ENCODE measurements at places on chromosomes 7 and 10.
A peak's percentile ranks its signal among the peaks of the same experiment; 100 is the strongest.

DNA sequence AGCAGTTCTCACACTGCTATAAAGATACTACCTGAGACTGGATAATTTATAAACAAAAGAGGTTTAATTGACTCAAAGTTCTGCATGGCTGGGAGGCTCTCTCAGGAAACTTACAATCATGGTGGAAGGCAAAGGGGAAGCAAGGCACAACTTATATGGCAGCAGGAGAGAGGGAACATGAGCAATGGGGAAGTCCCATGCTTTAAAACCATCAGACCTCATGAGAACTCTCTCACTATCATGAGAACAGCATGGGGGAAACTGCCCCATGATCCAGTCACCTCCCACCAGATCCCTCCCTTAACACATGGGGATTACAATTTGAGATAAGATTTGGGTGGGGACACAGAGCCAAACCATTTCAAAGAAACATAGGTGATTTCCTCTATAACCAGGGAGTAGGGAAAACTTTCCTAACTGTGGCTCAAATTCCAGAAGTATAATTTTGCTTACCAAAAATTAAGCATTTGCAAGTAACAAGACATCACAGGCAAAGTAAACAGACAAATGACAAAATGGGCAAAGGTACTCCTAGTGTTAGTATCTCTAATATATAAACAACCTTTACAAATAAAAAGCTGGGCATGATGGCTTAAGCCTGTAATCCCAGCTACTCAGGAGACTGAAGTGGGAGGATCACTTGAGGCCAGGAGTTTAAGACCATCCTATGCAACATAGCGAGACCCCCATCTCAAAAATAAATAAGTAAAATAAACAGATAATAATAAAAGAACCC lies 88.0 kb downstream of the KBTBD2 start:
- DNase-seq = no peak

- DNase-seq = peak; percentile 74
Observed at GRCh38 chr10:100986952-100987684, at the start of the genes MRPL43 and TWNK. MRPL43 (minus strand) TSS chr10:100987497; CDS start chr10:100987443, 54 bp downstream. TWNK (plus strand) TSS chr10:100987543; CDS start chr10:100988211, 668 bp downstream.

GRCh38 chr7:124655990-124656389 lies 109.6 kb downstream of the GPR37 start:
- DNase-seq = no peak

DNA sequence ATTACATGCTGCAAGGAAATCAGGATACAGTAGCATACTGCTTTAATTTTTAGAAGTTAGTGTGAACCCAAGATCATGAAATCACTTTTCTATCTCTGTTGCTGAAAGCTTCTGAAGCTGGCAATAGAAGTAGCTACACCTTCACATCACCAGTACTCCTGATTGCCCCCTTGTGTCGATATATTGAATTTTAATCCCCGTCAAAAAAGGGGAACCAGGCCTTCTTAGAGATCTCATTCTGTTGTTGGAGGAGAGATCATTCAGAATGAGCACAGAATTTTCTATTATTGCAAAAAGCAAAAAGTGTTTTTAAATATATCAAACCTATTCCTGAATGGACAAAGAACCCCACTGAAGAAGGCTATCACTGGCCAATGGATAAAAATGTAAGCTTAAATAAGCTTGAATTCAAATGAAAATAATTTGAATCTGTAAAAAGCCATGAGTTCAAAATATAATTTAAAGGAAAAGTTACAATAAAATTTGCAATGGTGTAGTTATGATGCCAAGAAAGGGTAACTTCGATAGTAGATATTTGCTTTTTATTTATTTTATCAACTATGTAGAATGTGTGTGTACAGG lies 39.7 kb upstream of the TEX47 start:
- DNase-seq = no peak

- no peak for DNase-seq
Observed at GRCh38 chr7:137909042-137909441, 62.3 kb upstream of the DGKI start.

DNA sequence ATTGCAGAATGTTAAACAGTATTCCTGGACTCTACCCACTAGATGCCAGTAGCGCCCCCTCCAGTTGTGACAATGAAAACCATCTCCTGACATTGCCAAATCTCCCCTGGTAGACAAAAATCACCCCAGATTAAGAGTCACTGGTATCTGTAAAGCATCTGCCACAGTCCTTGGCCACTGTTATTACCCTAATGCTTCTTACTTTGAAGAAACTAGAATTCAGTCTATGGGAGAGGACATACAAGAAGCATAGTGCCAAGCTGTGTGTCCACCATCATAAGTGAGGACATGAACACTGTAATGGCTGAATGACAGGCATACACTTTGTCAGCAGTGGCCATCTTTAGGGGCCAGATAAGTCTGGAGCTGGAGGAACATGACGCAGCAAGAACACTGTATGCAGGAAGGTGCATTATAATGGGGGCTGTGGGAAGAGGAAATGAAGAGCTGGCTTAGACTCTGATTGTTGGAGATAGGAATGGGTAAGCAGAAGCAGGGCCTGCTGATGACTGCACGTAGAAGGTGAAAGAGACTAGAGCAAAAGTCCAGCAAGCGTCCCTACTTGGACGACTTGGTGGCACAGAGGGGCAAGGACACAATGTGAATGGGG lies 32.5 kb downstream of the CBX3 start:
- DNase-seq = no peak

DNA sequence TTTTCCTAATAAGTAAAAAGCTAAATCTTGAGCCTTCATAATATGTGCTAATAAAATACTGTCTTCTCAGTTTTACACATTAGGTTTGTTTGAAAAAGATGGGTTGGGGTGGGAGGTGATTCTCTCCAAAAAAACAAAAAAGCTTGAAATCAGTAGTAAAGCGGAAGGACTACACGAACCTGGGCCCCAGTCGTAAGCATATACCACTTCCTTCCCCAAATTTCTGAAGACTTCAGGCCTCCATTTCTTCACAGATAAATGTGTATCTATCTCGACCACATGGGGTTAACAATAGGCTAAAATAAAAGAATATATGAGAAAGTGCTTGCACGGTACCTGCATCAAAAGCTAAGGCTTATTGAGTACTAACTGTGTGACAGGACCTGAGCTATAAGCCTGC lies 51.6 kb upstream of the PAX2 start:
- no peak for DNase-seq

DNA sequence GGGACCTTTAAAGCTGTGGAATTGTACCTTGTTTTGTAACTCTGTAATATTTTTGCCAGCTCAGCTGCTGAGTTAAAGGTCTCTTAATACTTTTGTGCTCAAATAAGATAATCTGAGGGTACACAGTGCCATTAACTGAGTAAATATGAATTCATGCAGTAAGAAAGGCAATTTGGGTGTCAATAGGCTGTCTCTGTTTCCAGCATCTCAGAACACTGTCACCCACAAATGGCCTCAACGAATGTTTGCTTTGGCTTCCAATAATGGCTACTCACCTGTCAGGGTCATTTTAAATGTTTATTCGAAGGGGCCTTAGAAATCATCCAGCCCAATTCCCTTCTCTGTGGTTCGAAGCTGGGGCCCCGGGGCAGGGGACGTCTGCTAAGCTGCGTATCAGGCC lies 225.4 kb downstream of the ZMYND11 start:
- DNase-seq = no peak

DNA sequence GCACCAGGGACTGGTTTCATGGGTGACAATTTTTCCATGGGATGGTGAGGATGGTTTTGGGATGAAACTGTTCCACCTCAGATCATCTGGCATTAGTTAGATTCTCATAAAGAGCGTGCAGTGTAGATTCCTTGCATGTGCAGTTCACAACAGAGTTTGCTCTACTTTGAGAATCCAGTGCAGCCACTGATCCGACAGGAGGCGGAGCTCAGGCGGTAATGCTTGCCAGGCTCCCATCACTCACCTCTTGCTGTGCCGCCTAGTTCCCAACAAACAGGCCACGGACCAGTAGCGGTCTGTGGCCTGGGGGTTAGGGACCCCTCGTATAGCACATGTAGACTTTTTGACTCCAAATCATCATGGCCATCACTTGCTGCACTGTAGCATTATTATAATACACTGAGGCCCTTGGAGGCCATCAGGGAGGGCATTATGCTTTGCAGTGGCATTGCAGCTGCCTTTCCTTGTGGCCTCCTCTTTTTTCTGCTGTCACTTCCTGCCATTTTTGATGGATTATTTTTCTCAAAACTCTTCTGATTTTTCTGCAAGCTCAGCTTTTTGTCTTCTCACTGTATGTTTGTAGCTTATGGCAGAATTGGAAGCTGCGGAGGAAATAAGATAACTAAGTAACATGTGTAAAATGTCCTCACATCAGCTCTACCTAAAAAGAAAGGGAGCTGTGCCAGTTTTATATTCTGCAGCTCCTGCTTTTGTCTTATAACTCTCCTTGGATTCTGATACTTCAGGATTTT lies 18.5 kb downstream of the CSGALNACT2 start:
- no peak for DNase-seq

DNA sequence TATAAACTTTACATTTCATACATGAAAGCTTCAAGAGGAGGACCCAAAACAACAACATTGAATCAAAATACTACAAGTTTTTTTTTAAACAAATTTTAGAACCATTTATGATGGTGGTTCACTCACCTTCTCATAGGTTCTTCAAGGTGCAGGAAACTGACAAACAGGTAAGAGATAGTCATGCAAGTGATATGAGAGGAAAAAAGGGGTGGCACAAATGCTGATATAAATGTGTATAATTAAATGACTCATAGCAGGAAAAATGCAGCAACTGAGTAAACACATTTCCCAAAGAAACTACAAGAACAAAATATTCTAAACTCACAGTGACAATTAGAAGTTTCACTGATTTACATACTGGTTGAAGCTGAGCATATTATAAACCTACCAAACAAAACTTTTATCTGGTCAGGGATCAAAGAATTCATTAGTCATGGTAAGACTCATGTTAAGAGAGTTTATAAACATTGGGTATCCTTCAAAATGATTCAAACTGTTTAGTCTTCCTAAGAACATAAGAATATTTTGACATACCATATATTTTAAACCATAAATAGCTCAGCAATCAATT lies 14.1 kb downstream of the ZWINT start:
- DNase-seq = no peak

DNA sequence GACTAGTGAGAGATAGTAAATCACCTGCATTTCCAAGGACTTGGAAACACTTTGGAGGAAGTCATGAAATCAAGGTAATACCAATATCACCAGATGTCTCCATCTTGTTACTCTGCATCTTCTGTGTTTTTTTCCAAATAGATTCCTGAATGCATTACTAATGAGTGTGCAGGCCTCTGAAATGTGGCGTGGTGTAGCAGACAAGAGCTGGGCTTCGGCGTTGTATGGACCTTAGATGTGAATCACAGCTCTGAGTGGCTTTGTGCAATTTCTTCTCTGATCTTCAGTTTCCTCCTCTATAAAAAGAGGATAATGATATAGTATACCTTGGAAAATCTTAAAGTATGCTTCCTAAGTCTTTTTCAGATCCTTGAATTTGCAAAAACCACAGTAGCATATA lies 9.6 kb upstream of the MYPN start:
- DNase-seq = no peak

GRCh38 chr10:92681306-92681834 lies 8.4 kb upstream of the HHEX start:
- DNase-seq = no peak

GRCh38 chr7:28125431-28126409 lies 54.9 kb downstream of the JAZF1 start:
- no peak for DNase-seq

- no peak for DNase-seq
Observed at GRCh38 chr10:104259456-104259855, 4.8 kb downstream of the GSTO1 start.

DNA sequence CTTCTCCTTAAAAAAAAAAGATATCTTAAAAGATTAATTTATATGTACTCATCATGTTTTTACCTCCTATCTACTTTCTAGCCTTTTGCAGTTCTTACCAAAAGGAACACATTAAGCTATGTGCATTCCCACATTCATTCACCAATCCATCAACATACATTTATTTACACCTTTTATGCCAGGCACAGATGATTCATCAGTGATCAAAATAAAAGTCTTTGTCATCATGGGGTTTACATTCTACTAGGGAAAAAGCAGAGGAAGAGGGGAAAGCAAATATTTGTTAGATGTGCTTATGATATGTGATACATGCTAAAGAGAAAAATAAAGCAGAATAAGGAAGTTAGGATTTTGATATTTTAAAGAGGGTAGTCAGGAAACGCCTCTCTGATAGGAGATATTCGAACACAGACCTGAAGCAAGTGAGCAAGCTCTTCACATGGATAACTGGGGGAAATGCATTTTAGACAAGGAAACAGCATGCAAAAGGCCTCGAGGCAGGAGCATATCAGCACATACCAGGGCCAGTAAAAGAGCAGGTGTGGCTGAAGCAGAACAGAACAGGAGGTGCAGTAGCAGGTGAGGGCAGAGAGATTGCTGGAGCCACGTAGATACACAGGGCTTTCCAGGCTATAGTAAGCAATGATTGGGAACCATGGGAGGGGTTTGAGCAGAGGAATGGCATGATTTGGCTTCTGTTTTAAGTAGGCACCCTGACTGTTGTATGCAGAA lies 67.4 kb downstream of the REEP3 start:
- DNase-seq = no peak

DNA sequence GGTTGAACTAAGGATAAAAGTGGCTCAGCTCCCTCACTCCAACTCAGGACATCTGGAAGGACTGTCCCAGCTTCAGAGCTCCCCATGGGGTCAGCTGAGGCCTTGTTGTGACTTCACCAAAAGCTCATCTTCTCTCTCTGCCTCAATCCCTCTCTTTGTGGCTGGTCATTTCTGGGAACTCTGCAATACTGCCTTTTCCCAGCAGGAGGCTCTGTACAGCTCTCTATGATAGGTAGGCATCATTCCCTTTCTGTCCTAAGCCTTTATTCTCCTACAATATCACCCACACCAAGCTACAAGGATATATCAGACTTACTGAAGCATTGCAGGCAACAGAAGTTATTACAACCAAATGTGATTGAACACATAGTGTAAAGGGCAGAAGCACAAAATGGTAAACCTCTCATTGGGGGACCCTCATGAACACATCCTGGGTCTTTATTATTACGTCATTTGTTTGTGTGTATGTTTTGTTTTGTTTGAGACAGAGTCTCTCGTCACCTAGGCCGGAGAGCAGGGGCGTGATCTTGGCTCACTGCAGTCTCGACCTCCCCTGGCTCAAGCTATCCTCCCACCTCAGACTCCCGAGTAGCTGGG lies 36.7 kb upstream of the PRPS1L1 start:
- no peak for DNase-seq

GRCh38 chr7:77797734-77798393 lies 370 bp downstream of the TMEM60 start:
- no peak for DNase-seq

DNA sequence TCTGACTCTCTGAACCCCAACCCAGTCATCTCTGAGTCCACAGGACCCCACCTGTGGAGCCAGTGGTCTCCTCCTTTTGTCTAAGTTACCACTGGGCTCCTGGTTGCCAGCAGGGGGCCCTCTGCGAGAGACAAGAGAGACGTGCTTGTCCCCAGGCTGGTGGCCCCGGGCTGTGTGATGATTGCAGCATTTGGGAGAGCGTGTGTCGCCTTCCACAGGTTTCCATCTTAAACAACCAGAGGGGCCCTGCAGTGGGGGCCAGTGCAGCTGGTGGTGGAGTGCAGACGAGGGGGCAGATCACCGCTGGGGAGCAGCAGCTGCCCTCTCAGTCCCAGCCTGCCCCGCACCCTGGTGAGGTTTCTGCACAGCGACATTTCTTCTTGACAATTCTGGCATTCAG lies 122.4 kb upstream of the PPP2R2D start:
- no peak for DNase-seq
